Renal cortical epithelial cell (primary cell): ENCODE measurements at places on chromosomes 16 and 17. TPM values are rescaled to one million over a fixed set of nuclear protein-coding genes. Genes with fewer than 3 reads are reported as not detected.
A peak's percentile ranks its signal among the peaks of the same experiment; 100 is the strongest.

DNA sequence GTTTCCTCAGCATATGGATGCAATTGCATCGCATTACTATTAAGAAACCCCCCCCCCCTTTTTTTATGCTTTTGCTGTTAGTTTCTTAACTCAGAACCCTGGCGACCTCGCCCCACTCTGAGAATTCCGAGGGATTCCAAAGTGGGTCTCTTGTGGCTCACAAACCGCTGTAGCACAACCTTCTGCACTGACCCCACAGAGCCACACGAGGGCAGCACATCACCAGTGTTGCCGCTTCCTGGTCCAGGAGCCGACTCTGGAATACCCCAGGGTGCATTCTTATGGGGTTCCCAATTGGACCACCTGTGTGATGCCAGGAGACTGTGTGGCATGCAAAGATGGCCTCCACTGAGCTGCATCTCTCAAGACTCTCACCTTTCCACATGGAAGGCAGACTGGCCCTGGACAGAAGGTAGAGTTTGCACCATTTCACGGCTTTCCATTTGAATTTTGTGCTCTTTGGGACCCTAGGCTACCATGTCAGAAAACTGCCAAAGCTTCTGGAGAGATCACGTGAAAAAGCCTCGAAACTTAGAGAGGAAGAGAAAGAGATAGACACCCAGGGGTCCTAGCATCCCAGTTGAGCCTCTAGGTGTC lies 432.7 kb upstream of the ASIC2 start:
- DNase-seq = peak; percentile 2

DNA sequence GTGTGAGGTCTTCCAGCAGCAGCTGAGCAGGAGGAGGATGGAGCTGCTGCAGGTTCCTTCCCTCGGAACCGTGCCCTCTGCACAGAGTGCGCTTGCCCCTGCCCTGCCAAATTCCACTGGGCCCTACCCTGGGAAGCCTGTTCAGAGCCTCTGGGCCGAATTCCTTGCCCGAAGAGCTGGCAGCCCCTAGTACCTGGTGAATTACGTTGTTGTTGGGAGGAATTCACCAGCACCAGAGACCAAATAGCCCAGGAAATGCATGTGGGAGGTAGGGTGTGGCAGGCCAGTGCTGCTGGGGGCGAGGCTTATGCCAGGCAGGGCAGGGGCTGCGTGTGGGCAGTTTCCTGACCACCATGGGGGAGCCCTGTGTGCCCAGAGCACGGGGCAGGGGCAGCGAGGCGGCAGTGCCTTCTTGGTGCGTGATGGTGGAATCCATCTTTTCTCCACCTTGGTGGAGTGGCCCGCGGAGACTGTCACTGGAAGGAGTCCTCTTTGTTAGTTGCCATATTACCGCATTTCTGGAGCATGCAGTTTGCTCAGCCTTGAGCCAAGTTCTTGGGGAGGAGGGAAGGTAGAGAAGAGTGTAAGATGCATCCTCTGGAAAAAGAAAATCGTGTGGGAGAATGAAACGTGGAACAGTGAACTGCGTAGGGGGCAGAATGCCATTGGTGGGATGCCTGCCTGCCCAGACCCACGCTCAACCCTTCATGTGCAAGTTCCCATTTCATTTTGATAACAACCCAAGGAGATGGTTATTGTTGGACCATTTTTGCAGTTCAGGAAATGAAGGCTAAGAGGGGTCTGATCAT lies 2.3 kb downstream of the MRC2 start:
- no peak for DNase-seq

- no peak for DNase-seq
Measured at GRCh38 chr16:86088287-86088686, 189.3 kb downstream of the IRF8 start.

- peak; percentile 9 for DNase-seq
Measured at GRCh38 chr16:89863741-89864526, 9.5 kb upstream of the TCF25 start.

TRPV3 gene
- total RNA-seq = under 0.01 and 0.89 TPM in 2 replicates
